ENCODE measurements at places on chromosomes 7 and 10. TPM values are rescaled to one million over a fixed set of nuclear protein-coding genes. Genes with fewer than 3 reads are reported as not detected.

DNA sequence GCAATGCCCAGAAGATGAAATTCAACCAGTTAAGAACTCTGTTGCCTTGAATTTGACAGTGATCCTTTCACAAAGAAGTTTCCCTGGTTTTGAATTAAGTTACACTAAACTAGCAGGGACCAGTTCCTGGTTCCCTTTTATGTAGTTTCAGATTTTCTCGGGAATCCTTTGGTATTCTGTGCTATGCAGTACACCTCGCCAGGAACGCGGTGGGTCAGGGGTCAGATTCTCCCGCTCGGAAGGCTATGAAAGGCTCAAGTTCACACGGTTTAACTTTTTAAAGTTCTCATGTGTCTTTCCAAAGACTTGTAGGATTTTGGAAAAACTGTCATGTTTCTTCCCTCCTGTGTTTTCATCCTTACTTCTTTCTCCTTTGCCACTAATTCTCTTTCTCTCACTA is 104.7 kb upstream of the PRR15 start:
- DNase-seq, result no peak

GRCh38 chr7:98949336-98950044 is 71.2 kb downstream of the TRRAP start:
- peak; percentile 21 for DNase-seq

DNA sequence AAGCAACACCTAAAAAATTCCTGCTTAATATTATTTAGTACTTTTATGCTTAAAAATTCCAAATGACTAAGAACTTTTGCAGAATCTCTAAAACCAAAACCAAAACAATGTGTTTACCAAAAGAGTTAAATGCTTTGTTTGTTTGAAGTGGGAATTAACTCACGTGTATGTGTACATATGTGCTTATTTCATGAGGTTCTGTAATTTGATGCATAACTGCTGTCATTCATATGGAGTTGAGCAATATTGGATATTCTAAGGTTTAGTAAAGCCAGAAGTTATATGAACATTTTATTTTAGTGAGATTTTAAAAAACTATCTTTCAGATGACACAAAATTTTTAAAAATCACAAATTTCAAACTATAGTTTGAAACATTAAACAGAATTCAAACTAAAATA is 157.1 kb downstream of the PIP4K2A start:
- no peak for DNase-seq

DNA sequence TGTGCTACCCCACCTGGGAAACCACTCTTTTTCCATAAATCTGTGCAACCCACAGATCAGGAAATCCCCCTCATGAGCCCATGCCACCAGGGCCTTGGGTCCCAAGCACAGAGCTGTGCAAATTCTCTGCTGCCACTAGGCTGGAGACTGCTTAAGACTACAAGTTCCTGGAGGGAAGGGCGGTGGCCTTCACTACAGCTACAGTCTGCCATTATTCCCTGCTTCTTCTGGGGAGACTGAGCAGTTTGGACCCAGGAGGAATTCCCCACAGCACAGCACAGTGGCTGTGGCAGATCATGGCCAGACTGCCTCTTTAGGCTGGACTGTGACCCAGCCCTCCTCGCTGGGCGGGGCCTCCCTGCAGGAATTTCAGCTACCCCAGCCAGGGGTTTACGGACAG is 89.7 kb upstream of the GRB10 start:
- DNase-seq, result no peak

DNA sequence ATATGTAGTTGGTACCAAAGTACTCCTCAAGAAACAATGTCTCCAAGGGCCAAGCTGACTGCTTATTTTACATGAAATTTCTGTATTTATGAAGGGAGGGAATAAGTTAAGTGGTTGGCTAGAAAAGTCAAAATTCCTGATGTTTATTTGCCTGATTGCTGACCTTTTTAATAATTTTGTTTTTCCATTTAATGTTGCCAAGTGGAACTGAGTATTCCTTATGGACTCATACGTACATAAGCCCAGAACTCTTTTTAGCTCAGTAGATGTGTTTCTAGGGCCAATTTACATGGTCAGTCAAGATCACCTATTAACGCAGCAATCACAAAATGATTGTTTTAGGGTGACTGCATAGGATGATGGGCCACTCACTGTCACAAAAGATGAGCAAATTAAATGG is 78.3 kb upstream of the FZD8 start:
- DNase-seq, result no peak

GRCh38 chr10:114430688-114431413 is 26.5 kb upstream of the AFAP1L2 start:
- DNase-seq, result no peak

- DNase-seq, result no peak
Measured at GRCh38 chr7:12028508-12028907, 182.6 kb upstream of the TMEM106B start.

GRCh38 chr10:17663450-17663849 is 19.5 kb downstream of the STAM start:
- no peak for DNase-seq

NODAL gene
- polyA plus RNA-seq, result 2.6 TPM

GSDME gene
- polyA plus RNA-seq, result 53.6 TPM

DNA sequence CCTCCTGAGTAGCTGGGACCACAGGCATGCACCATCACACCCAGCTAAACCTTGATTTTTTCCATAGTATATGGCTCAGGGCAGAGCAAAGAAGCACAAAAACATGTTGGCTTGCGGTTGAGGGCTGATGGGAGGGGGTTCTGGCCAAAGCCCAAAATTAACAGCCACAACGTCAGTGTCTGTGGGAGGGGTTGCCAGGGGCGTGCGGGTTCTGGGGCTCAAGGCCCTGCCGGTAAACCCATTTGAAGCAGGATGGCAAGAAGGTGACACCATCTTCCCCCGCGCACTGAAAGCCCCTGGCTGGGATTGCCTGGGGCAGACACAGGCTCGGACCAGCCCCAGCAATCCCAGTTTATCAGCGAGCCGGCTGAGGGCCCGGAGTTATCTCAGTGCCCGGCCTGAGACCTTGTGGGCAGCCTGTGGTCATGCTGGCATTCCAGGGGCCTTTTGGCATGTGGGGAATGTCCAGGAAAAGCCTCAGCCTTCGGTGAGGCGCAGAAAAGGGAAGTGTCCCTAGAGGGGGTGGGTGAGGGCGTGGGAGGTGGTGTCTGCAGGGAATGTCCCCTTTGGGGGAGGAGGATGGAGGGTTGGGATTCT is 167.7 kb upstream of the TNRC18 start:
- no peak for DNase-seq

GRCh38 chr10:88707429-88708155 is 1.5 kb downstream of the LIPK start:
- DNase-seq, result no peak

FEZF1 gene
- not detected for polyA plus RNA-seq

- no peak for DNase-seq
Measured at GRCh38 chr7:157927313-157927925, 590.6 kb downstream of the DNAJB6 start.

DNA sequence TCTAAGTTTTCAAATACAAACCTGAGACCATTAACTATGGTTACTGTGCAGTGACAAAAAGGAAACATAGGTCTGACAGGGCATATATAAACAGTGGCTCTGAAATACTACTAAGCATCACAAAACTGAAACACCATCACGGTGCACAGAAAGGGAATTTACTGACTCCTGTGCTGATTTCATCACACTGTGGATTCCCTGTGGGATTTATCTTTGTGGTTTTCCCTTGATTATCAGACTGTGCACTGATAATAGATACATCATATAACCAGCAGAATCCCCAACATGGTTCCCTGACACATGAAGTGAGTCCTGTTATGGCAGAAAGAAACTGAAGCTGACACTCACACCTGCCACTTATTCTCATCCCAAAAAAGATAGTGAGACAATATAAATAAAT is 676.3 kb upstream of the KCND2 start:
- DNase-seq, result no peak

GRCh38 chr10:124087672-124088634 is 5.4 kb downstream of the CHST15 start:
- DNase-seq, result no peak

DNA sequence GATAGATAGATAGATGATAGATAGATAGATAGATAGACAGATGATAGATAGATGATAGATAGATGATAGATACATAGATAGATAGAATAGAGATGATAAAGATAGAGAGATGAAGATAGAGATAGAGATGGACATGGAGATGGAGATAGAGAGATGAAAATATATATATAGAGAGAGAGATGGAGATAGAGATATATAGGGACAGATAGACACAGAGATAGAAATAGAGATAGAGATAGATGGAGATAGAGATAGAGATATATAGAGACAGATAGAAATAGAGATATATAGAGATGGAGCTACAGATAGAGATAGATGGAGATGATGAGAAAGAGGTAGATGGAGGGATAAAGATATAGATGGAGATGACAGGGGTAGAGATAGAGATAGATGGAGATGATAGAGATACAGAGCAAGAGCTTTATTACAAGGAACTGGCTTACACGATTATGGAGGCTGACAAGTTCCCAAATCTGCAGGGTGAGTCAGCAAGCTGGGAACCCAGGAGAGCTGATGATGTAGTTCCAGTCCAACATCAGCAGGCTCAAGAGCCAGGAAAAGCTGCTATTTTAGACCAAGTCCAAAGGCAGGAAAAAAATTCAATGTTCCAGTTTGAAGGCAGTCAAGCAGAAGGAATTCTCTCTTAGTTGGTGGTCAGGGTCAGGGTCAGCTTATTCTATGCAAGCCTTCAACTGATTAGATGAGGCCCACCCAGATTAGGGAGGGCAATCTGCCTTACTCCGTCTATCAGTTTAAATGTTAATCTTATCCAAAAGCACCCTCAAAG is 37.1 kb downstream of the CAV1 start:
- no peak for DNase-seq

TFEC gene
- 2.6 TPM for polyA plus RNA-seq

GLRX3 gene
- polyA plus RNA-seq, result 101 TPM

- DNase-seq, result no peak
Measured at GRCh38 chr10:5510281-5511072, 11.1 kb upstream of the CALML5 start.

ZNF716 gene
- polyA plus RNA-seq, result 0.08 TPM

- no peak for DNase-seq
Measured at GRCh38 chr10:72597897-72598296, 28.0 kb downstream of the MICU1 start.

MAGI2 gene
- 47.6 TPM for polyA plus RNA-seq

DNA sequence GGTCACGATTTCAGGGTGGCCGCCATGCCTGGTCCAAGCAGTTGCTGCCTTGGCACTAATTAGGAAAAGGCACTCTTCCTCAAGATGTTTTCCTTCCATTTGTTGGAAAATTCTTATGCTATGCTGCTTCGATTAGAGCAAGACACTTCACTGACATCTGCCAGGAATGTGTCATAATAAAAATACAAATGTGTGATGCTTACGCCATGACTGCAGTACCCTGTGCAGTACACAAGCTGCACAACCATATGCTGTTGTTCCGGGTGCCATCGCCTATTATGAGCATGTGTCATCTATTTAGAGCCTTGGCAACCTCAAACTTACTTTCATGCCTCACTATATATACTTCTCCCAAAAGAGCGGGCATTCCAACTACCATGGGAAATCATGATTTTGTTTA is 14.9 kb upstream of the MPP7 start:
- no peak for DNase-seq

GRCh38 chr10:103058034-103058433 is 135.0 kb downstream of the NT5C2 start:
- no peak for DNase-seq

PPP1R3C gene
- polyA plus RNA-seq, result 23.7 TPM

SLC13A1 gene
- 0.15 TPM for polyA plus RNA-seq

AKR1C4 gene
- not detected for polyA plus RNA-seq

CFAP43 gene
- 15.7 TPM for polyA plus RNA-seq

DNA sequence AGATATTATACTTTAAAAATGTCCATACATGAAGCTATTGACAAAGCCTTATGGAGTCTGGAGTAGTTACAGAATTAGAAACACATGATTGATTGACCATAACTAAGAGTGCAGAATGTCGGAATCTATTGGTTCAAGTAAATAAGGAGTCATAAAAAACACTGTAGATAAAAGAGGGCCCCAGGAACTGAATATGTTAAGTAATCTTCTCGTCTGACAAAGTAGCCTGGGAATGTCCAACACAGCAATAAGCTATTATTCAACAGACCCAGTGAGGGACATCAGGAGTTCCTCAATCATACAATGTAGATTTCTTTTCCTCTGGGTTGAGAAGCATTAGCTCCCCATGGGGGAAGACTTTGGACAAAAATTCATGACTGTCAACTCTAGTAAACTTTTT is 782.0 kb downstream of the SUGCT start:
- DNase-seq, result no peak

CREB5 gene
- 15.3 TPM for polyA plus RNA-seq

- DNase-seq, result no peak
Measured at GRCh38 chr7:55070271-55070743, 51.5 kb downstream of the EGFR start.

DNA sequence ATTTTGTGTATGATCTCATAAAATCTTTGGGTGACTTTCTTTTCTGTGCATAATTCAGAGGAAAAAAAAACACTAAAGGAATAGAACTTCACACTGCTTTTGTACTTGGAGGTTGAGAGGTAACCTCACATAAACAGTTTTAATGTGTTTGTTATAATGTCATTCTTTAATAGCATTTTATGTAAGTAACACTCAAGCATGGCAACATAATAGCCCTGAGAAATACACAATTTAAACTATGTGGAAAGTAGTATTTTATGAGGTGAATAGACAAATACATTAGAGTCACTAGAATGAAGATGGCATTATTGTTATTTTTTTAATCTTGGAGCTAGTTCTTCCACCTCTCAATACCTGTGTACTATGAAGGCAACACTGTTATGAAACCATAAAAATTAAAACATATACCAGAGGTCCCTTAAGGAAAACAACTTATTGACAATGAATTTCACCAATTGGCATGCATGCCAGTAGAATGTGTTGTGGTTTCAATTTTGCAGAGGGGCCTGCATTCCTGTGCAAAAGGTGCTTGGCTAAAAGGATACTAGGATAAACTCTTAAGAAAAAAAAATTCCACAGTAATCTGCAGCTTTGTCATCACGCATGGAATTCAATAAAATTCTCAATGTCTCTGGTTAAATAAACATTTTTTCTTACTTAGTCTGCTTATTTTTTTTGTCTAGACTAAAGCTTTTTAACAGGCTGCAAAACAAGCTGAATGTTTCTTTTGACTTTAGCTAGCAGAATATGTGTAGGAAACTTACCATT is 102.5 kb downstream of the CD36 start:
- no peak for DNase-seq
